ENCODE measurements at places on chromosomes 11 and 22. TPM values are rescaled to one million over a fixed set of nuclear protein-coding genes. Genes with fewer than 3 reads are reported as not detected.

Gene USH1C
- total RNA-seq: 0.24 TPM

Gene POU2AF2
- not detected for total RNA-seq

Gene POU2AF1
- total RNA-seq: not detected

Gene PKDREJ
- total RNA-seq: not detected

Gene OPCML
- total RNA-seq: 0.03 TPM

Gene MTMR2
- 68.9 TPM for total RNA-seq

Gene RIMBP3B
- total RNA-seq: not detected

Gene PRSS23
- total RNA-seq: 282 TPM

Gene MS4A15
- not detected for total RNA-seq

Gene HINFP
- total RNA-seq: 47.3 TPM

Gene STIP1
- 254 TPM for total RNA-seq

DNA sequence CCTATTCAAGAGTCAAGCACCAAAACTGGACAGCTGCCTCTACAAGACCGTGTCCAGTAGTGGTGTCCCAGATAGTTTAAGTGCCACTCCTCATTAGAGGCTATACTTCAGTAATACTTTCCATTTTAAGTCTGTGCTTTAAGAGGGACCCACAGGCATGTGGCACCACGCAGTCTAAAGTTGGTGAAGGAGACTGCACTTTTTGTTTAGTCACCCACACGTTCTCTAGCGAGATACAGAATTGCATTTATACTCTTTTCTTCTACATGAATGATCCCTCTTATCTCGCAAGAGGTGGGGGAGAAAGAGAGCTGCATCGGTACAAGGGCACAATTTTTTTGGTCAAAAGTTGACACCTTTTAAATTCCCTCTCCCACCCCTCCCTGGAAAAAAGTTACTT is 41.5 kb downstream of the DDX6 start:
- no peak overlapping the region for H3K4me3 ChIP-seq
- H3K27me3 ChIP-seq: no peaks in the 10 kb centered on the region
- DNase-seq: no peak
- H3K27ac ChIP-seq: peak overlapping the region; percentile 56

DNA sequence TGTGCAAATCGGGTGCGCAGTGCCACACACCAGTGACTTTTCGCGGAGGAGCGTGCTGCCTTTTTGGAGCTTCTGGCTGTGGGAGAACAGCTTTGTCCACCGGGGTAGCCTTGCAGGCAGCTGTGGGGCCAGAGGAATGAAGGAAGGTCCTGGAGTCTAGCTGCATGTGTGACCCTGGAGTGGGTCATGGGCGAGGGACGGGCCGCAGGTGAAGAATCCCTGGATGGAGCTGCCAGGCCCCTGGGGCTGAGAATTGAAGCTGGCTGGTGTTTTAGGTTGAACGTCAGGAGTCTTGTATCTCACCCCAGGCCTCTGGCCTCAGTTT is 8.6 kb downstream of the CCND1 start:
- no peak overlapping the region for H3K27ac ChIP-seq
- H3K4me3 ChIP-seq: no peak overlapping the region
- H3K36me3 ChIP-seq: no peaks in the 10 kb centered on the region

DNA sequence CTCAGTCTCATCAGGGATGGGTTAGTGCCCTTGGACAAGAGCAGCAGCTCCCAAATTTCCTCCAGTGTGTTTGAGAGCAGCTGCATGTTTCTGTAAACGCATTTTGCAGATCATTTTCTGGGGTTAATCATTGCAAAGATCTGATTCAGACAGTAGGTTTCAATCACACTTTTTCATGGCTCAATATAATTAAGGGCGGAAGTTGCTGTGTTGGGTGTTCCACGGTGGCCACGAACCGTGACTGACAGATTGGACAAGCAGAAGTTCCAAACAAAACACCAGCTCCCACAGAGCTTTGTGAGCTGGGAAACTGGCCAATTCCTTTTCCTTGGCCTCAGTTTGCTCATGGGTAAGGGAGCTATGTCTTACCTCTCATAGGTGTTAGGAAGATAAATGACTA is 8.4 kb upstream of the RASSF10 start:
- no peak for DNase-seq
- peaks cover 8% of the 10 kb centered on the region for H3K27me3 ChIP-seq
- H3K4me1 ChIP-seq: peaks cover 19% of the 10 kb centered on the region
- no peaks in the 10 kb centered on the region for H3K36me3 ChIP-seq
- no peak overlapping the region for H3K27ac ChIP-seq

GRCh38 chr11:34970480-34970879 is 54.1 kb downstream of the PDHX start:
- DNase-seq: no peak
- H3K36me3 ChIP-seq: peaks cover 32% of the 10 kb centered on the region
- no peak overlapping the region for H3K27ac ChIP-seq
- H3K4me1 ChIP-seq: peaks cover 3% of the 10 kb centered on the region
- no peaks in the 10 kb centered on the region for H3K27me3 ChIP-seq

GRCh38 chr11:121534131-121535093 is 81.6 kb upstream of the SORL1-AS1 start:
- H3K4me1 ChIP-seq: peaks cover 7% of the 10 kb centered on the region

- peak overlapping the region; percentile 60 for H3K4me3 ChIP-seq
- peaks cover 18% of the 10 kb centered on the region for H3K4me1 ChIP-seq
- no peak for DNase-seq
- H3K27me3 ChIP-seq: peaks cover 58% of the 10 kb centered on the region
- H3K27ac ChIP-seq: no peak overlapping the region
- H3K36me3 ChIP-seq: no peaks in the 10 kb centered on the region
Observed at GRCh38 chr11:1747753-1748635, 2.4 kb downstream of the IFITM10 start.

DNA sequence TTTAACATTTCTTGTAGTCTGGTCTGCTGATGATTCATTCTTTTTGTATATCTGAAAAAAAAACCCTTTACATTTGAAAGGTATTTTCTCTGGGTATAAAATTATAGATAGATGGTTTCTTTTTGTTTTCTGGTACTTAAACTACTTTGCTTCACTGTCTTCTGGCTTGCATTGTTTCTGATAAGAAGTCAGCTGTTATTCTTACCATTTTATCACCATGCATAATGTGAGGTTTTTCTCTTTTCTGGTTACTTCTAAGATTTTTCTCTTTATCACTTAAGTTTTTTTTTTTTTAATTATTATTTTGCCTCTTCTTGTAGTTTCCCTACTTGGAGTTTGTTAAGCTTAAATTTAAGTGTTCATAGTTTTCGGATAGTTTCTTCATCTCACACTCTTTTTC is 84.7 kb downstream of the HSD17B12 start:
- no peaks in the 10 kb centered on the region for H3K27me3 ChIP-seq
- no peaks in the 10 kb centered on the region for H3K36me3 ChIP-seq
- no peaks in the 10 kb centered on the region for H3K4me1 ChIP-seq
- H3K27ac ChIP-seq: no peak overlapping the region
- no peak overlapping the region for H3K4me3 ChIP-seq
- no peak for DNase-seq

DNA sequence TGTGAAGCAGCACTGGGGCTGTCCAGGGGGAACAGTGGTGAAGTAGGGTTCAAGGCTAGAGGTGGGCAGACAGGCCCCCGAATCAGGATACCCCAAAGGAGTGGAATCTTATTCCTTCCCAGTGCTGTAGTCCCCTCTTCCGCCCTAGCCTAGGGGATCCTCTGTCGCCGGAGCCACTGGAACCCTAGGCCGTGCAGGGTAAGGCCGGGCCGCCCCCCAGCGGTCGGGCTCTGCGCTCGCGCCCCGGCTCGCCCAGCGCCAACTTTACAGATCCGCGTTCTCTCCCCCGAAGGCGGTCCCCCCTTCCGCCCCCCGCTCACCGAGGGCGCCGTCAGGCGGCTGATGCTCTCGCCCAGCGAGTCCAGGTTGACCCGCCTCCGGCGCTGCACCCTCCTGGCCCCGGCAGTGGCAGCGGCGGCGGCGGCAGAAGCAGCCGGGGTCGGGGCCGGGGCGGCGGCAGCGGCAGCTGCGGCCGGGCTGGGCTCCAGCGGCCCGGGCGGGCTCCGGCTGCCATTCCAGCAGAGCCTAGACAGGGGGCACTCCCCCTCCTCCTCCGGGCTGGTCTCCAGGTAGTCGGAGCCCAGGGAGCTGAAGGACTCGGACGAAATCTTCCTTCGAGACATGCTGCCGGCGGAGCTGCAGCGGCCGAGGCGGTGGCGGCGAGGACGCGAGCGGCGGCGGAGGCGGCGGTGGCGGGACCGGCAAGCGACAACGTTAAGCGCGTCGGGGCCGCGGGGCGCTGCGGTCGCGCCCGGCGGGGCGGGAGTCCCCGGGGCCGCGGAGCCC is 650 bp downstream of the GUCY1A2 start:
- H3K36me3 ChIP-seq: no peaks in the 10 kb centered on the region
- H3K4me1 ChIP-seq: no peaks in the 10 kb centered on the region
- peak; percentile 86 for DNase-seq
- H3K27ac ChIP-seq: no peak overlapping the region

- H3K36me3 ChIP-seq: no peaks in the 10 kb centered on the region
- no peak overlapping the region for H3K27ac ChIP-seq
Observed at GRCh38 chr11:71209656-71210055, 42.7 kb downstream of the SHANK2 start.

DNA sequence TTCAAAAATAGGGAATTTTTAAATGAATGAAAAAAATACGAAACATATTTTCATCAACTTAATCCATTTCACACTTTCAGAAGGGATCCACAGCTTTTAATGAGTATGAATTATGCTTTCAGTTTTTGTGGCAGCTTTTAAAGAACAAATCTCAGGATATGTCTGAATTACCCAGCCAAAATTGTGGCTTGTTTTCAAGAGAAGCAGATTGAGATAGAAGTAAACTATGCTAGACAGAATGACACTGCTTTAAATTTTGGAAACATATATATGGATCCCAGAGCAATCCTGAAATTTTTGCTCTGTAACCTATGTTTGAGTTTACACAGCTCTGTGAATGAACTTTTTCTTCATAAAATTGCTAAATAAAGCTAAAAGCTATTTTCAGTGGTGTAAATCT is 2.4 kb upstream of the HINFP start:
- no peak for DNase-seq
- no peak overlapping the region for H3K27ac ChIP-seq
- no peak overlapping the region for H3K4me3 ChIP-seq
- H3K27me3 ChIP-seq: no peaks in the 10 kb centered on the region

DNA sequence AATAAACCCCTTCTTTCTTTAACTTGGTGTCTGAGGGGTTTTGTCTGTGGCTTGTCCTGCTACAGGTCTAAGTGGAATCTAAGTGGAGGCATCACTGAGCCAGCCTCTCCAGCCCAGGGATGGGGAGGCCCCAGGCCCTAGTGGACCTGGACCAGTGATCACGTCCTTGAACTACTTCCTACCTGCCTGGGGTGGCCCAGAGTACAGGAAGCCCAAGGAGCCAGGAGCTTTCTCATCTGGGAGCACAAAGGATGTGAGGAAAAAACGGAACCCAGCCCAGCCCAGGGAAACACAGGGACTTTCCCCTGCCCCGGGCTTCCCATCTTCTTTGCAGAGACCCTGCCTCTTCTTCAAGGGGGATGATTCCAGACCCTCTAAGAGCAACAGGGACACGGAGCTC is 3.5 kb upstream of the CD5 start:
- no peaks in the 10 kb centered on the region for H3K27me3 ChIP-seq
- no peak for DNase-seq
- no peaks in the 10 kb centered on the region for H3K4me1 ChIP-seq
- H3K27ac ChIP-seq: no peak overlapping the region
- H3K4me3 ChIP-seq: no peak overlapping the region

DNA sequence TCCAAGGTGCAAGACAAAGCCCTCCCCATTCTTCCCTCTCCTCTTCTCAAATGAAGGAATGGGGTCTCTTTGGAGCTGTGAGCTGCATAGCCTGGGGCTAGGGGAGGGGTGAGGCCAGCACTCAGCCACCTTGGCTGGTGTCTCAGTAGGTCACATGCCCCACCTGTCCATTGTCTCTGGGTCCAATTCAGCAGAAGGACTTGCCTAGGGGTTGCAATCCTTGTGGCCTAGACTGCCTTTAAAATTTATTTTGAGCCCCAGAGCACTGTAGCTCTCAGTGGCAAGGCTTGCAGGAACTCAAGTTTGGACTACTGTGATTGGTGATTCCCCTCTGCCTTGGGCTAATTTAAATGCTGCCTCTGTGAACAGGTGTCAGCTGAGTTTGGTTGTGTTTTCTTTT is 336.7 kb downstream of the DDX10 start:
- H3K36me3 ChIP-seq: no peaks in the 10 kb centered on the region
- DNase-seq: no peak
- H3K27me3 ChIP-seq: no peaks in the 10 kb centered on the region
- H3K4me3 ChIP-seq: no peak overlapping the region
- H3K27ac ChIP-seq: no peak overlapping the region
- no peaks in the 10 kb centered on the region for H3K4me1 ChIP-seq

- no peaks in the 10 kb centered on the region for H3K36me3 ChIP-seq
- H3K4me1 ChIP-seq: peaks cover 8% of the 10 kb centered on the region
- DNase-seq: peak; percentile 53
- H3K4me3 ChIP-seq: no peak overlapping the region
- no peak overlapping the region for H3K27ac ChIP-seq
Observed at GRCh38 chr11:20589796-20590195, 9.6 kb upstream of the SLC6A5 start.

DNA sequence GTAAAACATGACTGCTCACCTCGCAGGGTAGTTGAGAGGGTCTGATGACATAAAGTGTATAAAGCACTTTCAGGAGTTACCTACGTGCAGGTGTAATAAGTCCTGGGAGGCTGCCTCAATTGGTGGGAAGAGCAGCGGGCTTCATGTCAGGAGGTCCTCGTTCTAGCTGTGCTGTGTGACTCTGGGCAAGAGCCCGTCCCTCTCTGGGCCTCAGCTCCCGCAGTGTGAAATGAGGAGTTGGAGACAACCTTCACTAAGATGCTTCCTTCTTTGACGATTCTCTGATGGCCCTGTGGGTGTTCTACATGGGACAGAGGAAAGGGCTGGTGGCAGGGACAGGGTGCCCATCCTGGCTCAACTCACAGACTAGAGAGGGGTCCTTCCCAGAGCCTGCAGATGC is 57.8 kb downstream of the TP53I11 start:
- peaks cover 32% of the 10 kb centered on the region for H3K4me1 ChIP-seq
- peaks cover 24% of the 10 kb centered on the region for H3K27me3 ChIP-seq
- DNase-seq: no peak
- no peaks in the 10 kb centered on the region for H3K36me3 ChIP-seq
- no peak overlapping the region for H3K27ac ChIP-seq
- no peak overlapping the region for H3K4me3 ChIP-seq

DNA sequence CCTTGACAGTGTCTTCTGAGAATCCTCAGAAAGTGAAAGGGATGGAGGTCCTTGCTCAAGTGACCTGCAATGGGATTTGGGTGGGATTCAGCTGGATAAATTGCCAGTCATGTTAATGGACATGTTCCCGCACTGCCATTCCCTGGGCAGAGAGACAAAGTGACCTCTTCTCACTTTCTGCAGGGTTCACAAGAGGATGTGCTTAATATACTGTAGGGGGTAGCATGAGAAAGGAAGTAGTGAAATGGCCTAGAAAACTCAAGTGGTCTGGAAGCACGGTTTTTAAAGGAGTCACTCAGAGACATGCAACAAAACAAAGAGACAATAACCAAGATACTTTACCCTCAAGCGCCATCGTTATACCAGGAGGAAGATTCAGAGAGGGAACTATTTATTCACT is 70.2 kb downstream of the NELL1 start:
- no peak overlapping the region for H3K4me3 ChIP-seq
- H3K27ac ChIP-seq: no peak overlapping the region
- H3K4me1 ChIP-seq: peaks cover 14% of the 10 kb centered on the region
- H3K36me3 ChIP-seq: no peaks in the 10 kb centered on the region
- H3K27me3 ChIP-seq: no peaks in the 10 kb centered on the region
- no peak for DNase-seq

- no peaks in the 10 kb centered on the region for H3K27me3 ChIP-seq
- H3K4me3 ChIP-seq: no peak overlapping the region
- no peaks in the 10 kb centered on the region for H3K36me3 ChIP-seq
- H3K4me1 ChIP-seq: no peaks in the 10 kb centered on the region
- no peak overlapping the region for H3K27ac ChIP-seq
Observed at GRCh38 chr11:3614742-3615171, 27.0 kb downstream of the ART5 start.
